Naive thymus-derived CD4-positive, alpha-beta T cell (primary cell): ENCODE measurements at places on chromosomes 4 and X. TPM values are rescaled to one million over a fixed set of nuclear protein-coding genes. Genes with fewer than 3 reads are reported as not detected.

DNA sequence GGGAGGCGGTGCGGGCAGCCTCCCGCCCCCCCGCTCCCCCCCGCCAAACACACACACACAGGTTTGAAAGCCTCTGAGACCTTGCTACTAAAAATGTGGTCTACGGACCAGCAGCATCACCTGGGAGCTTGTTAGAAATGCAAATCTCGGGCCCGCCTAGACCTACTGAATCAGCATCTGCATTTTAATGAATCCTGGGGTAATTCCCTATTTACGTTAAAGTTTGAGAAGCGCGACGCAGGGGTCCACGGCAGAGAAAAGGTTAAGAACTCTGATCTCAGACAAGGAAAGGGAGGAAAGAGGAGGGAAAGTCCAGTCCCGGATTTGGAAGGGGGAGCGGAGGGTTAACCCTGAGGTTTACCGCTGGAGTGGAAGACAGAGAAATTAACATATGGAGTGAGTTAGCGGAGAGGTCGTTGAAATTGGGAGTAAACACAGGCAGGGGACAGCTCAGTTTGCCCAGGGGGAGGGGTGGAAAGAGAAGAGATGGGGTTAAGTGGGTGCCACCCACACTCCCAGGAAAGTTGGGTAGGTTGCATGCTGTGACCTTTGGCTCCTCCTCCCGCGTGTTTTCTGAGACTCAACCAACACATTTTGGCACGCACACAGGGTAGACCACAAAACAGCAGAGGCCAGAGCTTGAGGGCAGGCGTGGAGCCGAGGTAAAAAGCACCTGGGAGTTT is 483.6 kb downstream of the BCOR start:
- DNase-seq = no peak

- no peak for DNase-seq
These were observed 190.1 kb downstream of the NSUN7 start for GRCh38 chr4:40939856-40940255.

Gene NXF2
- not detected for polyA plus RNA-seq

Gene RPGR
- 4.8 TPM for polyA plus RNA-seq
